Activated CD8-positive, alpha-beta memory T cell treated with anti-CD3 and anti-CD28 coated beads, Interleukin-2, amount 10 ng/mL, durations not matched to agents 7 days and 5 days (primary cell): ENCODE measurements at places on chromosomes 2 and 18. TPM values are rescaled to one million over a fixed set of nuclear protein-coding genes. Genes with fewer than 3 reads are reported as not detected.

IL1RL2 gene
- total RNA-seq, result not detected

PAIP2B gene
- total RNA-seq, result 1.1 TPM

GRCh38 chr2:145339646-145340045 is 819.7 kb upstream of the ZEB2 start:
- no peaks in the 10 kb centered on the region for H3K4me1 ChIP-seq
- no peaks in the 10 kb centered on the region for H3K36me3 ChIP-seq
- no peaks in the 10 kb centered on the region for H3K27me3 ChIP-seq

SLC4A3 gene
- total RNA-seq, result not detected

DNA sequence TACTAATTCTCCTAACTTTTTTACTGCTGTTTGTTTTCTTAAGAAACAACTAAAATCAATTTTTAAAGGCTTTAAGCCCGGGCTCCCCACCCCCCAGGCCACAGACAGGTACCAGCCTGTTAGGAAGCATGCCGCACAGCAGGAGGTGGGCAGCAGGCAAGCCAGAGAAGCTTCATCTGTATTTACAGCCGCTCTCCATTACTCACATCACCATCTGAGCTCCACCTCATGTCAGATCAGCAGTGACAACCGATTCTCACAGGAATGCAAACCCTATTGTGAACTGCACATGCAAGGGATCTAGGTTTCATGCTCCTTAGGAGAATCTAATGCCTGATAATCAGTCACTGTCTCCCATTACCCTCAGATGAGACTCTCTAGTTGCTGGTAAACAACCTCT is 517.0 kb downstream of the NRXN1 start:
- no peak overlapping the region for H3K27ac ChIP-seq
- H3K36me3 ChIP-seq, result no peaks in the 10 kb centered on the region
- H3K4me1 ChIP-seq, result no peaks in the 10 kb centered on the region
- H3K27me3 ChIP-seq, result no peaks in the 10 kb centered on the region

- no peaks in the 10 kb centered on the region for H3K27me3 ChIP-seq
- H3K27ac ChIP-seq, result no peak overlapping the region
- peaks cover 5% of the 10 kb centered on the region for H3K36me3 ChIP-seq
- H3K4me1 ChIP-seq, result peaks cover 3% of the 10 kb centered on the region
These were observed 129.9 kb downstream of the NCOA1 start for GRCh38 chr2:24620936-24621335.
